ENCODE measurements at places on chromosomes 7 and 10. TPM values are rescaled to one million over a fixed set of nuclear protein-coding genes. Genes with fewer than 3 reads are reported as not detected.

- H3K27me3 ChIP-seq: no peaks in the 10 kb centered on the region
These were observed 96.4 kb downstream of the CALD1 start for GRCh38 chr7:134875867-134876266.

DNA sequence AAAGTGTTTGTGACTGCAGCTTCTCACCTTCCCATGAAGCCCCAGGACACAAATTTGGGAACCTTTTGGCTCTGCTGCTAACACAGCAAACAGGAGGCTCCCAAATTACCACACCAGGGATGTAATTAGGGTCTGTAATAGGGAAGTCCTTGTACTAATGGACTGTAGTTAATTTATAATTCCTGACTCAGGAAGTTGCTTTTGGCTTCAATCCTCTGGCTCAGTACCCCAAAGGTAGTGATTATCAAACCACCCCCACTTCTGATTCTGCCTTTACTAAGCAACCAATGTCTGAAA, 3.8 kb upstream of the MALSU1 start:
- H3K4me3 ChIP-seq: no peak overlapping the region
- no peak overlapping the region for H3K27ac ChIP-seq
- H3K4me1 ChIP-seq: peaks cover 18% of the 10 kb centered on the region
- peaks cover 13% of the 10 kb centered on the region for H3K27me3 ChIP-seq

- no peaks in the 10 kb centered on the region for H3K36me3 ChIP-seq
- H3K4me1 ChIP-seq: peaks cover 43% of the 10 kb centered on the region
- DNase-seq: no peak
- no peaks in the 10 kb centered on the region for H3K27me3 ChIP-seq
These were observed 37.8 kb downstream of the MTPN start for GRCh38 chr7:135939261-135939812.

GRCh38 chr7:69780379-69780778, 182.1 kb downstream of the AUTS2 start:
- H3K27me3 ChIP-seq: peaks cover 10% of the 10 kb centered on the region
- no peak overlapping the region for H3K27ac ChIP-seq
- H3K36me3 ChIP-seq: no peaks in the 10 kb centered on the region
- H3K4me3 ChIP-seq: no peak overlapping the region
- DNase-seq: peak; percentile 36

- H3K36me3 ChIP-seq: no peaks in the 10 kb centered on the region
- no peak for DNase-seq
- no peak overlapping the region for H3K27ac ChIP-seq
- H3K4me3 ChIP-seq: no peak overlapping the region
These were observed 236.9 kb downstream of the SLC25A13 start for GRCh38 chr7:96084881-96085553.

- no peak overlapping the region for H3K4me3 ChIP-seq
- DNase-seq: no peak
- no peaks in the 10 kb centered on the region for H3K27me3 ChIP-seq
- peak overlapping the region; percentile 52 for H3K27ac ChIP-seq
- H3K36me3 ChIP-seq: peaks cover 49% of the 10 kb centered on the region
- H3K4me1 ChIP-seq: peaks cover 35% of the 10 kb centered on the region
These were observed 25.2 kb downstream of the YWHAG start for GRCh38 chr7:76333511-76334101.

DNA sequence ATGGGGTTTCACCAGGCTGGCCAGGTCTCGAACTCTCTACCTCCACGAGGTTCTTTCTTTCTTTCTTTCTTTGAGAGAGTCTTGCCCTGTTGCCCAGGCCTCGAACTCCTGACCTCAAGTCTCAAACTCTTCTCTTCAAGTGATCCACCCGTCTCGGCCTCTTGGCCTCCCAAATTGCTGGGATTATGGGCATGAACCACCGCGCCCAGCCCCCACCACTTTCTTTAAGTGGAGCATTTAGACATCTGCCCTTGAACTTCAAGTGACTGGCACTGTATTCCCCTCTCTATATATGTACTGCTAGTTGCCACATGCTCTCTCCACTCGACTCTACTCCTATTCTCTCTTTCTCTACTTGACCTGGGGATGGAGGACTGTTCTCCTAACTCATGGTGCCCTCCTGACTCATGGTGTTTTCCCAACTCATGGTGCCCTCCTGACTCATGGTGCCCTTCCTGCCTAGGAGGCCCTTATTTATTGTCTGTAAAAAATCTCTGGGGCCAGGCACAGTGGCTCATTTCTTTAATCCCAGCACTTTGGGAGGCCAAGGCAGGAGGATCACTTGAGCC, 19.3 kb upstream of the ACHE start:
- no peak overlapping the region for H3K4me3 ChIP-seq
- DNase-seq: no peak
- H3K4me1 ChIP-seq: peaks cover 27% of the 10 kb centered on the region
- no peaks in the 10 kb centered on the region for H3K27me3 ChIP-seq

ITGA8 gene
- total RNA-seq: not detected

GALNT17 gene
- 61.1 TPM for total RNA-seq

OPN1SW gene
- not detected for total RNA-seq

VSTM4 gene
- 0.71 TPM for total RNA-seq

ACTR3C gene
- 1.5 TPM for total RNA-seq

Measured in WTC11 (cell line).